ENCODE measurements at places on chromosomes 1 and 21.

- no peak for DNase-seq
Observed at GRCh38 chr21:41377715-41378114, 15.9 kb downstream of the MX2 start.

GRCh38 chr1:36707221-36707620 is 224.5 kb upstream of the CSF3R start:
- no peak for DNase-seq

GRCh38 chr21:33205476-33205875 is 24.3 kb upstream of the IFNAR2 start:
- DNase-seq, result no peak

- DNase-seq, result no peak
Observed at GRCh38 chr1:1461721-1462317, 9.7 kb upstream of the ATAD3B start.

DNA sequence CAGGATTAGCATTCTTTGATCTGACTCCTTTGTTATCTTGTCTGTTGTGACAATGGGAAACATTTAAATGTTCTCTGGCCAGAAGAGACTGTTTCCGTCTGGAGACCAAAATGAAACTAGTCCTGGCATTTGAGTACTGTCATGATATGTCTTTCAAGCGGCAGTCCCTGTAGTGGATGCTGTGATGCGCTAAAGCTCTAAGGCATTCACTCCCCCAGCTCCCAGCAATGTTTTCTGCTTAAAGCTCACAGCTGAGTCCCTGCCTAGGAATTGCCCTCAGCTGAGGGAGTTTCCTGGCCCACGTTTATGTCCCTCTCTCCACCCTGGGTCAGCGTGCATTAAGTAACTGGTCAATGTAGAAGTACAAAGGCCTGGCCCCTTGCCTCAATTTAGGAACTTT is 109.4 kb downstream of the UCHL5 start:
- DNase-seq, result no peak

DNA sequence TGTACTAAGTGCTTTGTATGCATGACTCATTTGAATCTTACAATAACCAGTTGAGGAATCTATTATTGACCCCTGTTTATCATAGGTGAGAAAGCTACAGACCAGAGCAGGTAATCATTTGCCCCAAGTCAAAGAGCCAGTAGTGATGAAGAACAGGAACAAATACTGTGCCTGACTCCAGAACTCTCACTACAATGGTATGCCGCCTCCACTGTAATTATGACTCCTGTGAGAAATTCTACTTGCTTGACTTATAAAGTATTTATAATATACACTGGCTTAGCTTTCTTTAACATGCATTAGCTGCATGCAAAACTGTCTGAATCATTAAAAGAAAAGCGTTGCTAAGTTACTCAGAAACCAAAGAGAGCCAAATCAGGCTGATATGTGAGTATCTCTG is 92.6 kb downstream of the ZNF281 start:
- DNase-seq, result peak; percentile 90

DNA sequence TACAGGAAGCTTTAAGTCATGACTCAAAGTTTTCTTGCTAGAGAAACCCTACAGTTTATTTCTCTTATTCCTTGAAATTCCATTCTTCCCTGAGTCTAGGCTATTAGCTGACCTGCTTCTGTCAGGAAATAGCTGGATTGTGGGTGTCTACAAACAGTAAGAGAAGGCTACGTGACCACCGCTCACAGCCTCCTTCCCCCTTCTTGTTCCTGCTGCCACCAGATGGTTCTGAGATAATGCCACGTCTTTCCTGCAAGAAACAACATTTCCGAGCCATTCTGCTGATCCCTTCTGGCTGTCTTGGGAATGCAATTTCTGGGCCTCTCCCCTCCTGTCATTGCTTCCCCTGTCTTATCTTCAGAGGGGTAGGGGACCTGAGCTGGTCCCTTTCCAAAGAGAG is 128.9 kb upstream of the SGIP1 start:
- no peak for DNase-seq

DNA sequence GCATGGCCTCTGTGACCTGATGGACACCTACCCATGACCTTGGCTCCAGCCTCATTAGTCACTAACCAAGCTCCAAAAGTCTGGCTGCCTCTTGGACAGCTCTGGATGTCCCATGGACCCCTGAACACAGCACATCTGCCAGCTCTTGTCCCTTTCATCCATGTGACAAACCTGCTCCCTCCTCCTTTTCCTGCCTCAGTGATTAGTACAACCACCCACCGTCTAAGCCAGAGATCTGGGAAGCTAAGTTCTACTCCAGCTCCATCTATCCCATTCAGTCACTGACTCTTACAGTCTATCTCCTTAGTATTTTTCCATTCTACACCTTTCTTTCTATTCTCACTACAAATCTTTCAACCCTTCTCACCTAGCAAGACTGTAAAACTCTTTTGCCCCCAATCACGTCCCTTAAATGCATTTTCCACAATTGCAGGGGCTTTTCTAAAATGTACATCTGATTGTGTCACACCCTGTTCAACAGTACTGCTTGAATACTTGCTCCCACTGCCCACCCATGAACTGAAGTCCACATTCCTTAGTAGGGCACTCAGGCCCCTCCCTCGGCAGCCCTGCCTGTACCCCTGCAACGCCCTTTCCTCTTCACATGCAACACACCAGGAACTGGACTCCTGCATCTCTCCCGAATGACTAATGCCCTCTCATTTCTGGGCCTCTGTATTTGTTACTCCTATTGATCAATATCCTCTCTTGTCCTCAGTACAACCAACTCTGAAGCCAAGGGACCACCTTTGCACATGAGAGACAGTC is 7.2 kb downstream of the GPN2 start:
- DNase-seq, result no peak

DNA sequence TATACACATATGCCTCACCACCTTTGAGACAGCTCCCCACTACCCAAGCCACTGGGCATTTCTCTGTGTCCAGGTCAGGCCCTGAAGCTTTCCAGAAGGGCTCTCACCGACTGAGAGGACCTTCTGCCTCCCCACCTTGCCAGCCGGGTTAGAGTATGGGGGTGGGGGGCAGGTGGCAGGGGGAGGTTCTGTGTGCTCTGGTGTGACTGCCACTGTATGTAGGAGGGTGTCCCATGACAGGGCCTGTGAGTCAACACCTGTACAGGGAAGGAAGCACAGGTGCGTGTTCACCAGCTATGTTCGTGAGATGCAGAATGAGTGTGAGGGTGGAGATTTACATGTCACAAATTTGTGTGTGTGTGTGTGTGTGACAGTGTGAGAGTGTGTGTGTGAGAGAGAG is 7.0 kb downstream of the AHDC1 start:
- no peak for DNase-seq

DNA sequence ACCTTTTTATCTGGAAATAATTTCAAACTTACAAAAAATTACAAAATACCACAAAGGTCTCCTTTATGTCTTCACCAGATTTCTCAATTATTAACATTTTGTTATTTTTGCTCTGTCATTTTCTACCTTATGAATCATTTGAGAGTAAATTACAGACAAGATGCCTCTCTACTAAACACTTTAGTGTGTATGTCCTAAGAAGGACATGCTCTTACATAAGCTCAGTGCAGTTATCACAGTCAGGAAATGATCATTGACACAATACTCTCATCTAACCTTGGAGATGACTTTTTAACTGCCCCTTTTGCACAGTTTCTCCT is 378.9 kb upstream of the RUNX1 start:
- DNase-seq, result no peak

GRCh38 chr1:194114288-194114687 is 927.9 kb upstream of the B3GALT2 start:
- no peak for DNase-seq

GRCh38 chr1:27111626-27112573 is 43.0 kb downstream of the SLC9A1 start:
- peak; percentile 99 for DNase-seq

DNA sequence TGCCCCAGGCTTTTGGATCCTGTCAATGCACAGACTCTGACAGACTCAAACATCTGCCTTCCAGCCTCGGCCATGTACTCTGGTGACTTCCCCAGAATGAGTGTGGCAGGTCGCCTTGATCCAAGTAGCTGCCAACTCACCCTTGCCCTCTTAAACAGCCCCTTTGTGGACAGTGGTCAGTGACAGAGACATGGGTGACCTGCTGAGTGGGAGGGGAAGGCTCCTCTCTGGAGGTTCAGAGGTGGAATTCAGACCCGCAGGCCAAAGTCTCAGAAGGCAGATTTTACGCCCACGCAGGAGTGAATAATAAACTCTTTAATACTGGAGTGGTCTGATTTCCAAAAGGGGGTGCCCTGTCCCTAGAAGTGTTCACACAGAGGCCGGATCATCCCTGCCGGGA is 63.5 kb downstream of the TLR5 start:
- no peak for DNase-seq

- DNase-seq, result no peak
Observed at GRCh38 chr1:71045463-71046028, 2.1 kb downstream of the PTGER3 start.

GRCh38 chr1:96464066-96464465 is 257.5 kb upstream of the PTBP2 start:
- no peak for DNase-seq

DNA sequence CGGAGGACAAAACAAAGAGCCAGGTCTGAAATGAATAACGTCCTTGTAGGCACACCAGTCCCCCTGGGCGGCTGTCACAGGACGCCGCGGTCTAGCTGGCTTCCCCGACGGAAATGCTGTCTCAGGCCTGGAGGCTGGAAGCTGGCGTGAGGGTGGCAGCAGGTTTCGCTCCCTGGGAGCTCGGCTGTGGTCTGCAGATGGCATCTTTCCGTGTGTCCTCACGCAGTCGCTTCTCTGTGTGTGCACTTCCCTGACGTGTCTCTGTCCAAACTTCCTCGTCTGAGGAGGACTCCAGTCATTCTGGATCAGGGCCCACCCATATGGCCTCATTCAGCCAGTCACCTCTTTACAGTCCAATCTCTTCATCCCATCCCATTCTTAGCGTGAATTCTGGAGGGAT is 14.2 kb downstream of the TNFRSF14 start:
- no peak for DNase-seq

GRCh38 chr1:168452329-168452728 is 91.5 kb downstream of the XCL2 start:
- no peak for DNase-seq

- no peak for DNase-seq
Observed at GRCh38 chr1:86826856-86827255, 87.1 kb downstream of the SELENOF start.

DNA sequence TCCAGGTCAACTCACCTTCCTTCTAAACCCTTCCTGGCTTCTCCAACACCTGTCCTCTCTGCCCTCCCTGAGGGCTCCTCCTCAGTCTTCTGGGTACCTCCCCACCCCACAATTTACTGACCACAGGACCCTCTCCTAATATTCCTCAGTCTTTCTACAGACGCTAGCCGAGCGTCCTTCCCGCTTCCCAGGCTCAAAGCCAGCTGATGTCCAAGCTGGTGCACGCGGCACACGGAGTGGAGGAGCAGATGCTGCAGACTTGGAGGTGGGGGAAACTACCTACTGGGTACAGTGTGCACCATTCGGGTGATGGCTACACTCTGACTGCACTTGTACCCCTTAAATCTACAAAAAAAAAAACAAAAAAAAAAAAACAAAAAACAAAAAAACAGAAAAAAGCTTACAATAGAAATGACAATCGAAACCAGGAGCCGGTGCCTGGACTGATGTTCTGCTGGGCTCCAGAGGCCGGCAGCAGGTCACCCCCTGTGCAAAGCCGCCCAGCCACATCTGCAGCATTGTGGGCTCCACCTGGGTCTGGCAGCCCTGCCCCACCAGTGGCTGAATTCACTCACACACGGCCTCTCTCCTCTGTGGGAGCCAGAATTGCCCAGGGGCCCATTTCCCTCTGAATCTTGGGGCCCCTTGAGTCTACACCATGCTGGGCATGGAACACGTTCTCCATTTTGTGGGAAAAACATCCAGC is 7.0 kb downstream of the TRIM11 start:
- no peak for DNase-seq

DNA sequence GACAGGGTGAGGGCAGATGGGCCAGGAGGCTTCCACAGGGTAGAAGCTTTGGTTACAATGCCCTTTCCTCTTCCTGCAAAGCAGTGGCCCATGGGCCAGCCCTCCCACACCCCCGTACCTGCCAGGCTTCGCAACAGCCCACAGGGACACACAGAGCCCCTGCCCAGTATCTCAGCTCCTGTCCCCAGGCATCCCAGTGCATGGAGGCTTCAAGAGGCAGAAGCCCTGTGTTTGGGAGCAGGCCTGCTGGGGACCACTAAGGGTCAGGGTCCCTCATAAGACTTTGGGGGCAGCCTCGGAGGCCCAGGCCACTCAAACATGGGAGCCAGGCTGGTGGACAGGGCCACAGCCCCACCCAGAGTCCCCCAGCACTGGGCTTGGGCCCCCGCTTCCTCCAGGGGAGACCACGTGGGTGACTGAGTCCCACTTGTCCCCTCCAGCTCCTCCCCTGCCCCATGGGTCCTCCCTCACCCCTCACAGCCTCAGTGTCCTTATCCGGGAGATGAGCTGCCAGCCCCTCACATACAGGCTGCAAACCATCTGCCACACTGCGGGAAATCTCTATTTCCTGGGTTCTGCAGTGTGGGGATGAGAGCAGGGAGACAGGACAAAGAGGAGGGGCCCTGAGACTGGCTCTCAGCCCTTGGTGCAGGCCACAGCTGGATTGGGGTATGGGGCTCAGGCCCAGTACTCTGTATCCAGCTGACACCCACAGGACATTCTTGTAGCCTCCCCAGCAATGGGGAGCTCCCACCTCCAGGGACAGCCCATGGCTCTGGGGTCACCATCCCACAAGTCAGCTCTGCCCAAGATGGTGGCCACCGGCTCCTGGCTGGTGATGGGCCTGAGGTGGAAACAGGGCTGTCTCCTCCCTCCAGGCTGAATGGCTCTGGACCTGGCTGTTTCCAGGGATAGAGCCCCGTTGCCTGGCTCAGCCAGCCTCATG is 50.7 kb downstream of the WNT9A start:
- no peak for DNase-seq

DNA sequence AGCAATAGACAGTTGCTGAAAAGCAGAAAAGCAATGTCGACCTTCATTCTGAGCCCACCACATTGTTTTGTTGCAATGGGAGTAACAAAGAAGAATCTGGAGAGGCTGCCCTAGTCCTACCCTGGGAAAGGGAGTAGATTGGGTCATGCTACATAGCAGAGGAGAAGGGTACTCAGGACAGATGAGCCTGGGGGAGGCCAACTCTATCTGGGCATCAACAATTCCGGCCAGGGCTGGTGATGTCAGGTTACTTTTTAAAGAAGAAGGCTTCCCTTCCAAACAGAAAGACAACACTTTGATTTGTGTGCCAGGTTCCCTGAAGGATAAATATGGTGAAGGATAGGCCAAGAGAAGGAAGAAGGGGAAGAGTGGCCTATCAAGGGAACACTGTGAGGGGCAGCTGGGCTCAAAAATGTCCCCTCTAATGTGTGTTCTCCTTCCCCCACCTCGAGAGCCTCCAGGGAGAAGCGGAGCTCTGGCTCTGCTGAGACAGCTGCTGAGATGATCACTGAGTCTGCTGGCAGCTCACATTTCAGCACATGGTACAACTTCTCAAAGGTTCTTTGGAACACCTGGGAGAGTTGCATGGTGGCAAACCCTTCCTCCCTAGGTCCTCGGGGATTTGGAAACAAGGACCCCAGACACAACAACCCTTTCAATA is 3.2 kb upstream of the ADIPOR1 start:
- DNase-seq, result no peak

GRCh38 chr1:165928075-165928731 is 100.8 kb downstream of the UCK2 start:
- DNase-seq, result peak; percentile 67

GRCh38 chr1:101050869-101051268 is 25.3 kb upstream of the DPH5 start:
- DNase-seq, result no peak

All from HFFc6 (cell line).